ENCODE measurements at places on chromosomes 6 and 20. TPM values are rescaled to one million over a fixed set of nuclear protein-coding genes. Genes with fewer than 3 reads are reported as not detected.
A peak's percentile ranks its signal among the peaks of the same experiment; 100 is the strongest.

Gene LY6G5C
- total RNA-seq = 2.5 TPM

Gene RAB44
- 1.5 TPM for total RNA-seq

Gene MAP1LC3A
- 42.5 TPM for total RNA-seq

Gene SNX21
- total RNA-seq = 23.2 TPM

Gene ZBTB46
- total RNA-seq = 24.0 TPM

Gene EEF1A2
- 18.1 TPM for total RNA-seq

Gene MAPK13
- 43.3 TPM for total RNA-seq

Gene LATS1
- 32.4 TPM for total RNA-seq

Gene CDH26
- total RNA-seq = 2.4 TPM

Gene CTCFL
- not detected for total RNA-seq

Gene MEI4
- 1.2 TPM for total RNA-seq

DNA sequence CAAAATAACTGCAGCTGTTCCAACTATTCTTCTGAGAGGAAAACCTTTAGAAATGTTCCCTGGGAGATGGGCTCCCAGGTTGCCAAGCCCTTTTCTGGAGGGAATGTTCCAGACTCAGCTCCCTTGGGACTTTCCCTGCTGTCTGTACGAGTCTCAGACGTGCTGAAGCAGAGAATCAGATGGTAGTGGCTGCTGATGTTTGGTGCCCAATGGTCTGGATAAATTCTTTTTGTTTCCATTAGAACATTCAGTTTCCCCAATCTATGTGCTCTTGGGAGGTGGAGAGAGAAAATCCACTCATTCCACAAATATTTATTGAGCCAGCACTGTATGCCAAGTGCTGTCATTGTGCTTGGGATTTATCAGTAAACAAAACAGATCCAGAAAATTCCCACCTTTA, 40.0 kb downstream of the SNHG17 start:
- no peaks in the 10 kb centered on the region for H3K27me3 ChIP-seq
- no peak for DNase-seq
- no peak overlapping the region for H3K27ac ChIP-seq
- peaks cover 3% of the 10 kb centered on the region for H3K4me1 ChIP-seq
- no peaks in the 10 kb centered on the region for H3K36me3 ChIP-seq
- no peak overlapping the region for H3K4me3 ChIP-seq

GRCh38 chr20:8454137-8454712, 322.2 kb downstream of the PLCB1 start:
- no peak overlapping the region for H3K27ac ChIP-seq
- H3K36me3 ChIP-seq = no peaks in the 10 kb centered on the region
- no peak for DNase-seq
- H3K4me1 ChIP-seq = no peaks in the 10 kb centered on the region
- no peak overlapping the region for H3K4me3 ChIP-seq
- H3K27me3 ChIP-seq = no peaks in the 10 kb centered on the region

- H3K36me3 ChIP-seq = no peaks in the 10 kb centered on the region
- no peak overlapping the region for H3K4me3 ChIP-seq
- no peak for DNase-seq
- no peaks in the 10 kb centered on the region for H3K27me3 ChIP-seq
- H3K4me1 ChIP-seq = no peaks in the 10 kb centered on the region
Measured at GRCh38 chr6:25504661-25505060, 147.4 kb upstream of the SCGN start.

DNA sequence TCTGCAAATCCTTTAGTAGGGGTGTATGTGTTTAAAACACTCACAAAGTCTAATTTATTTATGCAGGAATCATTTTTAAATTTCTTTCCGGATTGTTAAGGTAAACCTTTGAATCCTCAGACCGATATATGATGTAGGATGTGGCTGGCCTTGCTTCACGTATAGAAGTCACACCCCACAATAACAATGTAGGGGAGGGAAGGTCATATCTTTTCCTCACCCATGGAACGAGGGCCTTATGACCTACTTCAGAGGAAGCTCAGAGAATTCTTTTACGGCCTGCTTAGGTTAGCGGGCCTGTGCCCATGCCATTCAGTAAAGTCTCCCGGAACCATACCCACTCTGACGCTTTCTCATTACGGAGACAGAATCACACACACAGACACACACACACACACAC, 102.9 kb downstream of the MAP3K7 start:
- H3K27me3 ChIP-seq = no peaks in the 10 kb centered on the region
- H3K27ac ChIP-seq = no peak overlapping the region
- H3K4me3 ChIP-seq = no peak overlapping the region
- DNase-seq = no peak
- H3K36me3 ChIP-seq = no peaks in the 10 kb centered on the region
- H3K4me1 ChIP-seq = no peaks in the 10 kb centered on the region

DNA sequence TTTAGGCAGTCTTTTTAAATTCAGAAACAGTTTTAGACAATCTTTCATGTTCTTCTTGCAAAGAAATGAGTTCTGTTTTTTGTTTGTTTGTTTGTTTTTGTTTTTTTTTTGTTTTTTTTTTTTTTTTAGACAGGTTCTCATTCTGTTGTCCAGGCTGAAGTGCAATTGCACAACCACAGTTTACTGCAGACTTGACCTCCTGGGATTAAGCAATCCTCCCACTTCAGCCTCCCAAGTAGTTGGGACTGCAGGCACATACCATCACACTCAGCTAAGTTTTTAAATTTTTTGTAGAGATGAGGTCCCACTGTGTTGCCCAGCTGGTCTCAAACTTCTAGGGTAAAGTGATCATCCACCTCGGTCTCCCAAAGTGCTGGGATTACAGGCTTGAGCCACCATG, 96.2 kb downstream of the OTOR start:
- no peaks in the 10 kb centered on the region for H3K36me3 ChIP-seq
- DNase-seq = no peak
- H3K27me3 ChIP-seq = no peaks in the 10 kb centered on the region
- no peaks in the 10 kb centered on the region for H3K4me1 ChIP-seq
- no peak overlapping the region for H3K27ac ChIP-seq

DNA sequence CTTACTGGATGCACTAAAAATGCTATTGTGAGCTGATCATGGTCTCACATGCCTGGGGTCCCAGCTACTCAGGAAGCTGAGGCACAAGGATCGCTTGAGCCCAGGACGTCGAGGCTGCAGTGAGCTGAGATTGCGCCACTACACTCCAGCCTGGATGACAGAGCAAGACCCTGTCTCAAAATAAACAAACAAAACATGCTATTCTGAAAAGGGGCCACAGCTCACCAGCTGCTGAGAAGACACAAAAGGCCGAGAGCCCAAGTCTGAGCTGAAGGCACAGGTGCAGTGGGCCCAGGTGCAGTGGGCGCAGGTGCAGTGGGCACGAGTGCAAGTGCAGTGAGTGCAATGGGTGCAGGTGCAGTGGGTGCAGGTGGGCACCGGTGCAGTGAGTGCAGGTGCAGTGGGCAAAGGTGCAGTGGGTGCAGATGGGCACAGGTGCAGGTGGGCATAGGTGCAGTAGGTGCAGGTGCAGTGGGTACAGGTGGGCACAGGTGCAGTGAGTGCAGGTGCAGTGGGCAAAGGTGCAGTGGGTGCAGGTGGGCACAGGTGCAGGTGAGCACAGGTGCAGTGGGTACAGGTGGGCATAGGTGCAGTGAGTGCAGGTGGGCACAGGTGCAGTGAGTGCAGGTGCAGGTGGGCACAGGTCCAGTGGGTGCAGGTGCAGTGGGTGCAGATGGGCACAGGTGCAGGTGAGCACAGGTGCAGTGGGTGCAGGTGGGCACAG, 16.0 kb downstream of the ZBTB46 start:
- H3K27ac ChIP-seq = no peak overlapping the region
- H3K4me1 ChIP-seq = peaks cover 20% of the 10 kb centered on the region
- H3K4me3 ChIP-seq = no peak overlapping the region
- no peak for DNase-seq

- no peak for DNase-seq
- no peaks in the 10 kb centered on the region for H3K27me3 ChIP-seq
- no peak overlapping the region for H3K4me3 ChIP-seq
- no peak overlapping the region for H3K27ac ChIP-seq
- H3K36me3 ChIP-seq = no peaks in the 10 kb centered on the region
Measured at GRCh38 chr20:48065833-48066232, 280.6 kb upstream of the SULF2 start.

GRCh38 chr20:33015700-33016580, 8.4 kb downstream of the BPIFB2 start:
- no peaks in the 10 kb centered on the region for H3K27me3 ChIP-seq
- H3K4me3 ChIP-seq = no peak overlapping the region
- H3K36me3 ChIP-seq = no peaks in the 10 kb centered on the region
- H3K27ac ChIP-seq = no peak overlapping the region
- DNase-seq = no peak

DNA sequence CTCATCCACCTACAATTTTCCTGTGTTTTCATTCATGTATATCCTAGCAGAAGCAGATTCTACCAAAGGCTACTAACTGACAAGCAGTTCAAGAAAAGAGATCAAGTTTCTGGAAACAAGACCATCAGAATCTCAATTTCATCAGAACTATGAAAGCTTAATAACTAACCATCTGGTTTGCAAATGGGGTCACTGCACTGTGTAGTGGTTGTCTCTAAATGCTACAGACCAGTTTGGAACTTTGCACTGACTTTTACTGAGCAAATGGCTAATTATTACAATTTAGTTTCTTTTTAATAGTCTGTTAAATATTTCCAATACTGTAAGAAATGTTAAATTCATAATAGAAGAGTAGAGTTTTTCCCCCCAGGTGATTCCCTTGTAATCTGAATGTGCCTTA, 64.5 kb downstream of the REPS1 start:
- no peak overlapping the region for H3K27ac ChIP-seq
- no peak overlapping the region for H3K4me3 ChIP-seq
- peaks cover 3% of the 10 kb centered on the region for H3K36me3 ChIP-seq
- H3K4me1 ChIP-seq = no peaks in the 10 kb centered on the region
- no peaks in the 10 kb centered on the region for H3K27me3 ChIP-seq

DNA sequence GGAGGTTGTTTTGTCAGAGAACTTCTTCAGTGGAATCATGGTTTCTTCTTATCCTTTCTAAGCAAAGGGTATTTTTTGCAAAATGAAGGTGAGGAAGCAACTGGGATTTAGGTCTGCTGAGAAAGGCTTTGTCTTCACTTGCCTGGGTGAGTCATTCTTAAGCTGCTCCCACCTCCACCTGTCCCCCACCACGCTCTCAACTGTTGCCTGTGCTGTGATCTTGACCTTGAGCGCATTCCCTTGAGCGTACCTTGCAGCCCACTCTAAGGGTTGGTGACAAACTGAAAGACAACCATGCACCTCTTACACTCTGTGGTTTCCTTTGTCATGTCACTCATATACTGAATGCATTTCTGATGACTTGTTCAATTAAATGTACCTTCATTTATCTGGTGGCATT, 641.1 kb downstream of the RNF144B start:
- H3K4me3 ChIP-seq = no peak overlapping the region
- no peak overlapping the region for H3K27ac ChIP-seq
- no peak for DNase-seq
- no peaks in the 10 kb centered on the region for H3K27me3 ChIP-seq
- no peaks in the 10 kb centered on the region for H3K4me1 ChIP-seq
- H3K36me3 ChIP-seq = no peaks in the 10 kb centered on the region

DNA sequence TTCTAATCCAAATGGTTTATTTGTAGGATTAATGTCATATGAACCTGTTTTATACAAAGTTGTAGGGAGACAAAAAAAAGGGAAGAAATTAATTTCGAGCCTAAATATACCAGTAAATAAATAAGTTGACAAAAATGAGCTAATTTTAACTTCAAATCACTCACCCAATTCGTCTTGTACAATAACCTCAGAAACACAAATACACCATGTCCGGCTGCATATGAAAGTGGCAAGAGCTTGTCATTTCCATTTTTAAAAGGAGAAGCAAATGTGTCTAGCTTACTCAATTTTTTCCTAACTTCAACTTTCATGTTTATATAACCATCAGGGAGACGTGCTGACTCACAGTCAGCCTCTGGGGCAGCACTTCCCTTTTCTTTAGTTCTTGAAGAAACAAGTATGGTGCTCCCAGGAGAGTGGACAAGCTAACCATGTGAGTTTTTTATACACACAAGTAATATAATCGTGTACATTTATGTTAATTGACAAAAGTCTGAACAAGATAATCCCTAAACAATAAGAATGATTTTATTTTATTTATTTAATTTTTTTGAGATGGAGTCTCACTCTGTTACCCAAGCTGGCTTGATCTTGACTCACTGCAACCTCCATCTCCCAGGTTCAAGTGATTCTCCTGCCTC, 55.5 kb upstream of the SGK1 start:
- H3K4me3 ChIP-seq = no peak overlapping the region
- no peak overlapping the region for H3K27ac ChIP-seq
- H3K36me3 ChIP-seq = no peaks in the 10 kb centered on the region
- DNase-seq = no peak
- peaks cover 2% of the 10 kb centered on the region for H3K4me1 ChIP-seq

- DNase-seq = peak; percentile 95
- H3K36me3 ChIP-seq = no peaks in the 10 kb centered on the region
- no peaks in the 10 kb centered on the region for H3K27me3 ChIP-seq
- peaks cover 3% of the 10 kb centered on the region for H3K4me1 ChIP-seq
- H3K27ac ChIP-seq = peak within 1 kb of the TSS; percentile 83
Measured at GRCh38 chr6:20212392-20213111, at the start of gene MBOAT1. MBOAT1 (minus strand) TSS chr6:20212469; CDS start chr6:20212234, 235 bp downstream.

DNA sequence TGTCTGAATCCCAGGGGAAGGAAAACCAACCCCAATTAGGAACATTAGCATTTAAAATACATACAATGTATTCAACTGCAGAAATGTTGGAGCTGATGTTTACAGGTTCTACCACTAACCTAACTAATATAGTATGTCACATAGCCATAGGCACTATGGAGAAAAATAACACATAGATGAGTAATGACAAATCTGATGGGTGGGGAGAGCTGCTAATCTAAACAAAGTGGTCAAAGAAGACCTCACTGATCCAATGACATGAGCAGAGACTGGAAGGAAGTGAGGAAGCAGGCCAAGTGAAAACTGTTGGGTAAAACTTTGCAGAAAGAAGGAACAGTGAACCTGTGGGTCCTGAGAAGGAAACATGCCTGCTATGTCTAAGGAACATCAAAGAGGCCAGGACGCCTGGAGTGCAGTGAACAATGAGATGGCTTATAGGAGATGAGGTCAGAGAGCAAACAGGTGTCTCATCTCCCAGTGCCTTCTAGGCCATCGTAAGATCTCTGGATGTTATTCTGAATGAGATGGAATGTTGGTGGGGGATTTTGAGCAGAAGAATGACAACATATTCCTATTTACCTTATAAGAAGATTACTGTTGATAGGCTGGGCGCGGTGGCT, 135.7 kb downstream of the ALDH8A1 start:
- H3K36me3 ChIP-seq = no peaks in the 10 kb centered on the region
- no peak overlapping the region for H3K27ac ChIP-seq
- no peak for DNase-seq
- H3K27me3 ChIP-seq = no peaks in the 10 kb centered on the region
- H3K4me3 ChIP-seq = no peak overlapping the region
- H3K4me1 ChIP-seq = no peaks in the 10 kb centered on the region

All from kidney (tissue), 22 donors.